ENCODE measurements at places on chromosomes 2 and 18.

GRCh38 chr18:58993260-58993659, 128.6 kb downstream of the ZNF532 start:
- DNase-seq, result no peak

GRCh38 chr2:144211826-144212225, 308.1 kb downstream of the ZEB2 start:
- no peak for DNase-seq

GRCh38 chr2:98730707-98731040, 258 bp downstream of the MGAT4A start:
- no peak for DNase-seq

DNA sequence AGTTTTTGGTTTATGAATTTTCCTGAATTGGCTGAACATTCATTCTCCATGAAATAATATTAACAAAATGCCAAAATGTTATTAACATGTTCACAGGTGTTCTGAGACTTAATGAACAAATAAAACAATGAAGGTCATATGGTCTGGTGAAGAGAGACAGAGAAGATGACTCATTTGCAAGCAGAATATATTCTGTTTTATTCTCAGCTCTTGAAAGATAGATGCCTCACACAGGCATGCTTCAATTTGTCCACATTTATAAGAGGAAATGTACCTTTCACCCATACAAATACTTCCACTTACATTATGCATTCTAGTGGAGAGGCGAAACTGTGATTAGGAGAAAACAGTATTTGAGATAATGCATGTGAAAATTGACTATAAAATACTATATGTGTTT, 75.4 kb upstream of the PGAP1 start:
- no peak for DNase-seq

- no peak for DNase-seq
These were observed 180.3 kb downstream of the MYO5B start for GRCh38 chr18:50014606-50015005.

DNA sequence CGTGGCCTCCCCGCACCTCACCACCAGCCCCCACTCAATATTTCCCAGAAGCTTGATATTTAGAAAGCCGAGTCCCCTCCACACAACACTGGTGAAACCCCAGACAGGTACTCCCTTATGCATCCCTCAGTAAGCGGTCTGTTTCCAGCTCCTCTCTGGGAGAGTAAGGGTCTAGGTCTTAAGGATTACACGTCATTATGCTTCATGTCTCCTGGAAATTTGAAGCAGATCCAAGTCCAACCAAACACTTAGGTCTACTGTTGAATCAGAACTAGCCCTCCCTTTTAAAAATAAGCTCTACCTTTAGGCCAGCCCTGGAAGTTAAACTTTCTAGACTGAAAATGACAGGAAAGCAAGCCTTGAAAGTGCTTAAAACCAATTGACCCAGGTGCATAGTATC, 1.5 kb upstream of the OST4 start:
- no peak for DNase-seq

DNA sequence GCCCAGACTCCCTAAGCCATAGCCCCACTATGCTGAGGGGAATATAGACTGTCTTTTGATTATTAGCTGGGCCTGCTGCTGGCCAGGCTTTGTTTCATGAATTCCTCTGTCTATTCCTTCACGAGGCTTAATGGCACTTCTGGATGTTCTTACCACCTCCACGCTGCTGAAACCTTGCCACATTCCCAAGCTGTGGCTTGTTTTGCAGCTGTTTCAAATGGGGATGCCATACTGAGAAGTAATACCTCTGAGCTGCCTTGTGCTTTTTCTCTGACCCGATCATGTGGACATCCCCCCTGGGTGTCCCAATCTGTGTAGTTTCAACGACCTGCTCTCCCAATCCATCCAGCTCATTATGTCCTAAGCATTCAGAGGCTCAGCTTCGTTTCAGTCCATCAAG, 114.1 kb downstream of the ICOS start:
- no peak for DNase-seq

DNA sequence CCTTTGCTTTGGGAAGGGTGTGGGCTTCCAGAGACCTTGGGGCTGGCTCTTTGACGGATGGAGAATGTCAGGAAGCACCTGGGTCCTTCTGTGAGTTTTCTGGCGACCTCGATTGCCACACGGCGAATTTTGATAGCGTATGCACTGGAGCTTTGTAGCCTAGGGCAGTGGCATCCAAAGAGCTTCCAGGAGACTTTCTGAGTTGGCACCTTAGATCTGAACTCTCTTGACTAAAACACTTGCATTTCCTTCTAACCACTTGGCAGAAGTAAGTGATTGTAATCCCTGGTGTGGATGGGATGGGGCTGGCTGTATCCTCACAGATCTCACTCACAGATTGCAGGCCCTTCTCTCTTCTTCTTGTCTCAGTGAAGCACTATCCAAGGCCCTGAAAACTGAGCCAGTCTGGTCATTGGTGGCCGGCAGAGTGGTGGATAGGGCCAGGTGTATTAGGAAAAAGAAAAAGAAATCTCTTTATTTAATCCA, 7.8 kb downstream of the RNF144A start:
- DNase-seq, result no peak

GRCh38 chr2:67872481-67872880, 190.3 kb downstream of the C1D start:
- no peak for DNase-seq

GRCh38 chr2:145975406-145975805, 1455.5 kb upstream of the ZEB2 start:
- DNase-seq, result no peak

GRCh38 chr2:159232456-159233170, 53.9 kb downstream of the WDSUB1 start:
- no peak for DNase-seq

Measured in Ammon's horn (tissue), 1 donor.